ENCODE measurements at places on chromosomes 4 and X.

DNA sequence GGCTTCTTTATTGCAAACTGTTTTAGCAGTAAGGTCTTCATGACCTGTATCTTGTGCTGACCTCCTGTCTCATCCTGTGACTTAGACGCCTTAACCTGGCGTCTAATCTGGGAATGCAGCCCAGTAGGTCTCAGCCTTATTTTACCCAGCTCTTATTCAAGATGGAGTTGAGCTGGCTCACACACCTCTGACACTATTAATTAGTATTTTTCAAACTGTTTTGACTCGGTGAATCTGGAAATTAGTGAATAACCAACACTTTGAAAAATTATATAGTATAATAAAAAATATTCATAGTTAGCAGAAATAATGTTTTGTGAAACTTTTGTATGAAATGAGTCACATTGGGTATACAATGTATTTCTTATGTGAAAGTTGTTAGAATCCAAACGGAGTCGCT, 189.4 kb downstream of the PDGFRA start:
- no peak for DNase-seq

GRCh38 chr4:122542411-122543236, 78.2 kb downstream of the IL21 start:
- DNase-seq, result no peak

GRCh38 chr4:88007304-88008121, at the start of gene PKD2:
Gene PKD2 (plus strand): TSS chr4:88007635. CDS start chr4:88007734, 99 bp downstream.
- peak; percentile 64 for DNase-seq

GRCh38 chr4:162684371-162684700, 482.4 kb downstream of the NAF1 start:
- no peak for DNase-seq

DNA sequence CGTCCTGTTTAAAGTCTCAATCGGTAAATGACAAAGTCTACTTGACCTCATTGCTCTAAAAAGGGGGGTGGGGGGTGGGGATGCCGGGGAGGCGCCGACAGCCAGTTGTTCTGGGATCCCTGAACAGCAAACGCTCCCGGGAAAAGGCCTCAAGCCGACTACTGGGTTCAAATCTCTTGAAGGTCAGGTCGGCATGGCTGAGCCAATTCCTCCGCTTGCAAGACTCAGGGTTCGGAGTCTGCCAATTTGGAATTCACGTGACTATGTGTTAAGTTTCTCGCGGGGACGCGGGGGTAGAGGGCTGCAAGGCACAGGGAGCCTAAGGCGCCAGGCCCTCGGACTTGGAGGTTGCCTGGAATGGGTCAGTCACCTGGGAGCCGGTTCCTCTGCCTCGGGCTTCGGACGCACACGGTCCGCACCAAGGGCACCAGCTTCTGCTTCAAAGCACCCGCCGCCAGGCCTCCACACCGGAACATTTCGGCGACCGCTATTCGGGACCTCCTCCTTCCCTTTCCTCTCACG, 399 bp downstream of the AIFM1 start:
- DNase-seq, result no peak

GRCh38 chr4:149112109-149112508, 669.9 kb upstream of the NR3C2 start:
- no peak for DNase-seq

DNA sequence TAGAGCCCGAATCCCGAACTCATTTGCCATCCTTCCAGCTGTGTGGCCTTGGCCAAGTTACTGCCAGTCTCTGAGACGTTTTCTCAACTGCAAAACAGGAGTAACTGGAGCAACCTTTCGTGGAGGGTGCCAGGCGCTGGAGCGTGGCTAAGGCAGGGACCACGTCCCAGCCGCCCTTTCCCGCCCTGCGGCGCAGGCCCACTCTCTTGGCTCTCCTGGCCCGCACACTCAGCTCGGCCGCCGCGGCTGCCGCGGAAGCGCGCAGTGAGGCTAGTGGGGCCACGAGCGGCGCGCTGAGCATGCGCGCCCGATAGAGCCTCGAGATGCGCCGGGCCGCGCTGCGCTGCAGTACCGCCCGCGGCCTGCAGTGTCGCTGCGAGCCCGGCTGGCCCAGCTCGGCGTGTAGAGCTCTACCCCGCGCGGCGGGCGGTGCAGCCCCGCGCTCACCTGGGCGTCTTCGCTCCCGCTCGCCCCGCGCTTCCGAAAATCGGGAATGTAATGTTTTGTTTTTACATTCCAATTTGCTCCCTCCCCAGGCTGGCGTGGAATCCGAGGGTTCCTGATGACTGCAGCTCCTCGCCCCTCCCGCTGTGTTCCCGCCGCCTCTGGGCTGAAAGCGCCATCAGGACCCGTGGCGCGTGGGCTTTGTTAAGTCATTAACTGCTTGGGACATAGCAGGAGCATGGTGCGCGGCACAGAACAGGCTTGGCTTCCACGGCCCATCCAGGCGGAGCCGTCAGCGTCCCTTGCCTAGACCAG, 4.0 kb upstream of the ZNF518B start:
- DNase-seq, result peak; percentile 39

DNA sequence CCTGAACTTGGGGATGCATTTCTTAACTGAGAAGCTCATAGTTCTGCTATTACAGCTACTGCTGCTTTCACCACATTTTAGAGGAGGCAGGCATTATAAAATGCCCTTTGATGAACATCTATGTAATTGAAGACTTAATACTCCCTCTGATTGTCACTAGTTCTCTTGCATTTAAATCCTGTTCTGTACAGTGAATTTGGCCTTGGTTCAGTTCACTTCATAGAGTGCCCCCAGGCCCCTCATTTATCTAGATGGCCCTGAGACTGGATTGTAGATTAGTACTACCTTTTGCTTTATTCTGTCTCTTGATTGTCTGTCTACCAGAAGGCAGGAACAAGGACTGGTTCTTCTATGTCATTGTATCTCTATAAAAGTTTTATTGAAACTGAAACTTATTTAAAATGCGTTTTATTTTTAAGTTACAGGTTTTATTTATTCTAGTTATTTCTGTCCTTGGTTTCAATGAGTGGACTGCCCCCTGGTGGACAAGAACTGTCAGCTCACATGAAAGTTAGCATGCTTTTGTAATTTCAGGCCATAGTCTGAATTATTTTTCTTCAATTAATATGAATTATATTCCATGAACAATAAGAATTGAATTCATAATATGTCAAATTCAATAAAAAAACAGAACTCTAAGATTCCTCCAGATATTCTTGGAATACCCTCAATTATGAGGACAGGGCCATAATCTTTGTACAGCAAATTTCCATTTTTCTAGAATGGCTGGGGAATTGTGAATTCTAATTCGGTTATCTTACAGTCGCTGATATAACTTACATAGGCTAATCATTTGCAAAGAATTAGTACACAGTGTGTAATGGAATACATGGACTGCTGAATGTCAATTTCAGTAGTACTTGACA, 47.2 kb upstream of the TMEM33 start:
- DNase-seq, result peak; percentile 20

DNA sequence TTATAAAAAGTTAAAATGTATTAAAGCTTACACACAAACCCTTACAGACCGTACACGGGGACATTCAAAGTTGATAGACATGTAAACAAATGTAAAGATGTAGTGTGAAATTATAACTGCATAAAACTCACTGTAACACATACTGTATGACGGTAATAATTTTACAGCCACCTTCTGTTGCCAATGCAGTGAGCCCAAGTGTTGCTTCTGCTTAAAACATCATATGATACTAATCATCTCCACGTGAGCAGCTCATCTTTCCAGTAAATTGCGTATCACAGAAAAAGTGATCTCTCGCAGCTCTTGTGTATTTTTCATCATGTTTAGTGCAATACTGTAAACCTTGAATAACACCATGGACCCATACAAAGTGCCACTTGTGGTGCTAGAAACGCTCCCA, 233.2 kb downstream of the STK32B start:
- DNase-seq, result no peak

DNA sequence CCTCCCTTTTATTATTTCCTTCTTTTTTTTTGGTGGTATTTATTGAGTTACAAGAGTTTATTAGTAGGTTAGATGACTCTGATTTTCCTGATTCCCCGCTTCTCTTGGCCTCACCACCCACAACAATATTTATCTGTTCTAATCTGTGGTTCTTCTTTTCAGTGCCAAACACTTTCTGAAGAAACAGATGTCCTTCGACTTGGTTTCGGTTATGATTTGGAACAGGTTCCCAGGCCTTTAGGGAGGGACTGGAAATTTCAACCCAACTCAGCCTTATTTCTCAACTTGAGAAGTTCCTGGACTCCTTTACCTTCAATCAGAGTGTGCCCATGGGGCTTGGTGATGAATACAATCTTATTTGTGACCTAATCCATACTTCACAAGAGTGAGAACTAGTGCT, 108.1 kb downstream of the UCHL1 start:
- no peak for DNase-seq

DNA sequence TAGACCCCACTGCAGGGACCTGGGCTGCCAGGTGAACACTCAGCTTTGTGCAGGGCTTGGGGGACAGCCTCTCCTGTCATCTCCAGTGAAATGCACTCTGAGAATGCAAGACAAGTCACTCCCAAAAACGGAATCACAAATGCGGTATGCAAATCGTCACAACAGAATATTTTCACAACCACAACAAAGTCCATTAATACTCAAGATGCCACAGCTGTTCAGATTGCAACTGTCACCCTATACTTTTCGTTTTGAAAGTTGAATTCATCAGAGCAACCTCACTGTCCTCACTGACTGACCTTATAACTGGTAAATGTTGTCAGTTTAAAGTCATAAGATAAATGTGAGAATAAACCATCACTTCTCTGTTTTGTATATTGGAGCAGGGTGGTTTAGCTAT, 16.6 kb downstream of the JAKMIP1 start:
- no peak for DNase-seq

DNA sequence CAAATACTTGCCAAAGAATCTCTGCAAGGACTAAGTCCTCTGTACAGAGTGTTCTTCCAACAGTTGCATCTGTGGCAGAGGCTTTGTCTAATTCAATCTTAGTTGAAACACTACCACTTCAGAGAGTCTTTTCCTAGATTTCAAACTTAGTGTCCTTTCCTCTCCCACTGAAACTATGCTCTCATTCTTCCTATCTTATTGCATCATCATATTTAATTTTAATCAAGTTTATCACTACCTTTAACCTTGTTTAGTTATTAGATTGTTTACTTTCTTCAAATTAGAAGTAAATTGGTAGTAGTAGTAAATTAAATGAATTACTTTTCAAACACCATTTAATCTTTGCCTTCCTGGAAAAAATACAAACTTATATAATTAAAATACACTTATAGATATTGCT, 1082.3 kb upstream of the PABPC4L start:
- DNase-seq, result no peak

DNA sequence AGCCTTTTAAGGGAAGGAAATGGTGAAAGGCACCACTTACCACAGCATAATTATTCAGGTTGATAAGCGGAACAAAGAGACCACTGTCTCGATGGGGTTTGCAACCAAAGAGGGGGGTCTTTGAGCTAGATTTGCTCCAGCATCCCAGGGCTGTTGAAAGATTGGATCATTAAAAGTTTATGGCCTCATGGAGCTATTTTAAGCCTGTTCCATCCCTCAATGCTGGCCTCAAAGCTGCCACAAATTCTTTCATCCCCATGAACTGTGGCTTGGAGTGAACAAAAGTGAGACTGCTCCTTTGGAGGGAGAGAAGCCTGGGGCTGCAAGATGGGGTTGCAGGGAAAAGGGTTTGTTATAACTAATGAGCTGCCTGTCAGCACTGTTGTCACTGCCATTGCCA, 209.8 kb downstream of the RTL9 start:
- no peak for DNase-seq

GRCh38 chrX:110248578-110248977, 69.3 kb downstream of the AMMECR1 start:
- no peak for DNase-seq

- no peak for DNase-seq
Measured at GRCh38 chrX:43527801-43528200, 128.3 kb upstream of the MAOA start.

GRCh38 chrX:14029039-14029424, 660 bp downstream of the GEMIN8 start:
- no peak for DNase-seq

- DNase-seq, result no peak
Measured at GRCh38 chrX:42751573-42751972, 26.4 kb downstream of the PPP1R2C start.

GRCh38 chr4:147740176-147740575, 8.3 kb downstream of the ARHGAP10 start:
- DNase-seq, result no peak

- no peak for DNase-seq
Measured at GRCh38 chr4:146522869-146523205, 1.1 kb upstream of the SLC10A7 start.

DNA sequence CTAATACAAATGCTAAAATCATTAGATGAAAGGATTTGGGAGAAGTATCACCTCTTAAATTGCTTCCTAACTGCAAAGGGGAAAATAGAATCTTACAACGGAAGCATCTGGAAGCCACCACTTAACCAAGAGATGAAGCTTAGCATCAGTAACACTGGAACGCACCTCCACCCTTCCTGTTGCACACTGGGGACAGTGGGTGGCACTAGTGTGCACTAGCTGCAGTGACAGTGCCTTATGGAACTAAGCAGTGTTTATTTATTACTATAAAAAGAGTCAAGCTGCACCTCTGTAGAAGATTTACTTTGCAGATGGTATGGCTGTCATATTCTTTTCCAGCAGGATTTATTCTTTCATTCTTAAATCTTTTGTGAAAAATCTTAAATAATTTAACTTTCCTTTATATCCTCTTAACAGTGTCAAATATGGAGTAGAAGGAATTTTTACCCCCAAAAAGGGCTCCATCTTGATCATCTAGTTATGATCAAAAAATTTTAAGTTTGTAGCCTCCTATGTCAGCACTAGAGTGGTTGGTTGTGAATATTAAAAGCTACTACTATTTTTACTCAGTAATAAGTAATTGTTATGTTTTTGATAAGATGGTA, 76.7 kb downstream of the SCD5 start:
- DNase-seq, result no peak

DNA sequence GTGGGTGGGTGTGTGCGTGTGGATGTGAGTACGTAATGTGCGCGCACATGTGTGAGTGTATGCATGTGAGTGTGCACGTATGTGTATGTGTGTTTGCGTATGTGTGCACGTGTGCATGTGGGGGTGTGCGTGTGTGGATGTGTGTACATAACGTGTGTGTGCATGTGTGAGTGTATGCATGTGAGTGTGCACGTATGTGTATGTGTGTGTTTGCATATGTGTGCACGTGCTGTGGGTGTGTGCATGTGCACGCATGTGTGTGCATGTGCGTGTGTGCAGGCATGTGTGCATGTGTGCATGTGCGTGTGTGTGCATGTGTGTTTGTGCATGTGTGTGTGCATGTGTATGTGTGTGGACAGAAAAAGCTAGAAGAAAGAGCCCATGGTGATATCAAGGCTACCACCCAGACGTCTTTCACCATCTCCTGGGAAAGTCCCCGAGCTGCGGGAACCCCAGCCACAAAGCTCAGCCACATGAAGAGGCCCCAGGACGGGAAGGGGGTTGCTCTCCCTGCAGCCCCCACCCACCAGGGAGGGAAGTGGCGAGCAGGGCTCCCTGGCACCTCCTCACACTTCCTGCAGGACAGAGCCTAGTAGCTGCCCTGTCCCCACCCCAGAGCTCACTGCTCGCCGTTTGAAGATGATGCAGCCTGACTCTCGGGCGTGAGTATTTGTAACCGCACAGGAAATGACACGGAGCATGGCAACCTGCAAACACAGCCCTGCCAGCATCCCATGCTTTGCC, 108.3 kb downstream of the DCTD start:
- DNase-seq, result peak; percentile 23

- no peak for DNase-seq
Measured at GRCh38 chr4:1600811-1601532, 83.1 kb downstream of the FAM53A start.

GRCh38 chr4:123974386-123975149, 578.0 kb downstream of the SPRY1 start:
- no peak for DNase-seq

Measured in stimulated activated CD8-positive, alpha-beta memory T cell treated with anti-CD3 and anti-CD28 coated beads, Interleukin-12 subunit alpha, Interleukin-12 subunit beta, amount 100 ng/mL, for 1 hour (primary cell).